ENCODE measurements at places on chromosomes 7 and 10. TPM values are rescaled to one million over a fixed set of nuclear protein-coding genes. Genes with fewer than 3 reads are reported as not detected.

Gene PALD1
- total RNA-seq = 14.1 TPM

Gene CDK14
- 49.6 TPM for total RNA-seq

Gene NAT16
- 1.7 TPM for total RNA-seq

Gene COL17A1
- total RNA-seq = not detected

Gene CUZD1
- not detected for total RNA-seq

Gene TRUB1
- 19.8 TPM for total RNA-seq

Gene CTBP2
- 127 TPM for total RNA-seq

Gene HSPA12A
- 7.4 TPM for total RNA-seq

Gene TMEM176A
- 2.0 TPM for total RNA-seq

Gene IQUB
- 0.56 TPM for total RNA-seq

Gene ZC3HAV1
- total RNA-seq = 20.5 TPM

Gene IGF2BP3
- 117 TPM for total RNA-seq

- no peaks in the 10 kb centered on the region for H3K36me3 ChIP-seq
- no peaks in the 10 kb centered on the region for H3K27me3 ChIP-seq
Observed at GRCh38 chr7:50210706-50211115, 93.8 kb upstream of the IKZF1 start.

- H3K4me3 ChIP-seq = peak overlapping the region; percentile 51
- H3K27ac ChIP-seq = no peak overlapping the region
- no peaks in the 10 kb centered on the region for H3K36me3 ChIP-seq
- DNase-seq = no peak
Observed at GRCh38 chr7:73715648-73716317, 3.7 kb downstream of the STX1A start.

DNA sequence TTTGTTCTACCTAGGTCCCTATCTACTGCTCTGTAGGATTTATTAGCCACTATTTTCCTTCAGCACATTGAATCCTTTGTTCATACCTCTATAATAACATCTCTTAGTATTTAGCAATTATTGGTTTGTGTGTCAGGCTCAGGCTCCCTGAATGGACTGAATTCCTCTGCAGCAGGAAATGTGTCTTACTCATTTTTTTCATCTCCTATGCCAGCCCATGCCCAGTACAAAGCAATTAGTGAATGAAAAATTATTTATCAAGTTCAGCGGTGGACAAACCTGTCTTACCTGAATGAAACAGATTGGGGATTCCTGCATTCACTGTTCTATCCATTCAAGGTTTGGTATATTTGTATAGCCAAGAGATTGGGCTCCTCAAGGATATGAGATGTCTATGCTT lies 53.7 kb downstream of the C1GALT1 start:
- H3K36me3 ChIP-seq = peaks cover 16% of the 10 kb centered on the region
- peaks cover 6% of the 10 kb centered on the region for H3K4me1 ChIP-seq
- DNase-seq = no peak
- no peaks in the 10 kb centered on the region for H3K27me3 ChIP-seq
- H3K4me3 ChIP-seq = no peak overlapping the region

GRCh38 chr7:114026486-114027089 lies 107.8 kb upstream of the PPP1R3A start:
- no peak overlapping the region for H3K4me3 ChIP-seq
- no peaks in the 10 kb centered on the region for H3K36me3 ChIP-seq
- H3K4me1 ChIP-seq = no peaks in the 10 kb centered on the region

GRCh38 chr10:3820255-3820654 lies 35.2 kb upstream of the KLF6 start:
- H3K4me3 ChIP-seq = no peak overlapping the region
- H3K27ac ChIP-seq = no peak overlapping the region

GRCh38 chr7:2651336-2651735 lies 19.6 kb downstream of the TTYH3 start:
- H3K4me1 ChIP-seq = peaks cover 15% of the 10 kb centered on the region
- H3K27me3 ChIP-seq = no peaks in the 10 kb centered on the region
- H3K4me3 ChIP-seq = no peak overlapping the region
- H3K36me3 ChIP-seq = no peaks in the 10 kb centered on the region
- H3K27ac ChIP-seq = no peak overlapping the region

DNA sequence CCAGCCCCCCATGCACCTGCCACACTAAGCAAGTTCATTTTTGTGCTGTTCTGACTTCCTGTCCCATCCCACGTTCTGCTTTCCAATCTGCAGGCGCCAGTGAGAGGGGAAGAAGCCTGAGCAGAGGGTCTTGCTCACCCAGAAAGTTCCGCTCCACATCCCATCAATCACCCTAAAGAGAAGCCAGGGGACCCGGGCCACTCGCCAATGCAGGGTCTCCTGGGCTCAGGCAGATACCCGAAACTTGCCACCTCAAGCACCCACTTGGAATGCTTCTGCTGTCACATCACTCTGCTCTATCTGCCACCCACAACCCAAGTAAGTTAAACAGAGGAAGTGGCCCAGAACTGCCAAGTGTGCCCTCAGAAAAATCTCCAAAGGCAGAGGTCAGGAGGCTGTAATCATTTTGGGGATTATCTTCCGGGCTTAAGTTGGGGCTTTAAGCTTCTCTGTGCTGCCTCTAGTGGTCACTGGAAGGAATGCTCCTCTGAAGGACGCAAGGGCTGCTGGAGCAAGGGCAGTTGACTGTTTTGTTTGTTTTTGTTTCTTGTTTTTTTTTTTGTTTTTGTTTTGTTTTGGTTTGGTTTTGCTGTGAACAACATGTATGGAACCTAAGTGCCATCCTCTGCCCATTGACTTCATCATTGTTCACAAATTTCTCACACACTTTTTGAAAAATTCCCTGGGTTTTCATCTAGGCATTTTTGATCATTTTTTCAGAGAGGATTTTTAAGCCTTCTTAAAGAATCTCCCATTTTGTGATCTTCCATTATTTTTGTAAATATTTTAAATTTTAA lies 25.5 kb downstream of the PRR15 start:
- no peaks in the 10 kb centered on the region for H3K27me3 ChIP-seq
- no peaks in the 10 kb centered on the region for H3K36me3 ChIP-seq
- H3K27ac ChIP-seq = no peak overlapping the region
- DNase-seq = peak; percentile 45
- H3K4me1 ChIP-seq = peaks cover 4% of the 10 kb centered on the region

DNA sequence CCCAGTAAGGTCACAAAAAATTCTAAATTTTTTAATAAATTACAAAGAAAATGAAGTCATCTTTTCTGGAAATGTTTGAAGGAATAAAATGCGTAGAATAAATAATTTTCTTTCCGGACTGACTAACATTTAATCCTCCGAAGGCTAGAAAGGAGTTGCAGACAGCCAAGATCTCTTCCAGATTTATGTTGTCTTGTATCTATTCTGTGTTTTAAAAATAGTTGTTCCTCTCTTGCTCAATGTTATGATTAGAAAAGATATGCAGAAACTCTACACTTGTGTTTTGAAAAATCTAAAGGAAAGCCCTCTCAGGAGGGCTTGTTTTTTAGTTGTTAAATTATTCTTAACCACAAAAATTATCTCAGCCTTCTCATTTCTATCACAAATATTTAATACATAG lies 70.7 kb downstream of the MACC1 start:
- H3K4me3 ChIP-seq = no peak overlapping the region
- no peaks in the 10 kb centered on the region for H3K36me3 ChIP-seq
- no peak overlapping the region for H3K27ac ChIP-seq

DNA sequence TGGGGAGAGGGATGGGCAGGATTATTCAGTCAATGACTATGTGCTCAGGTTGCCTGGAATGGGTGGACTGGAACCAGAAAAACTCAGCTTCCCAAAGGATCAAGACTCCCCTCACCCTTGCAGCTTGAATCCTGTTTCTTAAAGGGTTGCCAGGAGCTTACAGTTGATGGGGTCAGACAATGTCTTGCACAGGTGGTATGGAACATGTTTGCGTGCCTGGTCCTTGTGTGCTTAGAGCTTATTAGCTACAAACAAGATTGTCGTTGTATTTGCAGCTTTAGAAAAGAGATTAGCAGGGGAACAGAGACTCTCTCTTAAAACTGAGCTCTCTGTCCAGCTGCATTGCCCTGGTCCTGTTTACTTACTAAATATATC lies 56.9 kb downstream of the PRR15 start:
- H3K4me1 ChIP-seq = no peaks in the 10 kb centered on the region
- H3K27me3 ChIP-seq = no peaks in the 10 kb centered on the region
- no peak overlapping the region for H3K4me3 ChIP-seq
- no peak overlapping the region for H3K27ac ChIP-seq

- DNase-seq = no peak
- H3K4me3 ChIP-seq = no peak overlapping the region
Observed at GRCh38 chr7:1434165-1434718, 25.0 kb downstream of the MICALL2 start.

DNA sequence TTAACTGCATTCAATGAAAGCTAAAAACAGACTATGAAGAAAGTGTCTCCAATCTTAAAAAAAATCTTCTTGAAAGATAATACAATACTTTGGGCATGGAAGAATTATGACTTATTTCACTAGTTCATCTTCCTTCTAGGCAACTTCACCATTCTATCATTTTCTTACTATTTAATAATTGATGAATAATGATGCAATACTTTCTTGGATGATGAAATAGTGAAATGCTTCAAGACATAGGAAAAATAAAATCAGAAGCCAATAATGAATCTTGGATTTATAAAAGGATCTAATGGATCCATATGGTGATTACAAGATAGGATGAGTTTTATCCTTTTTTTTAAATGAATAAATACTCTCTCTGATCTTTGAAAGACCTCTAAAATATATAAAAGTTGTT lies 4.4 kb downstream of the DMBT1 start:
- peaks cover 71% of the 10 kb centered on the region for H3K27me3 ChIP-seq
- no peaks in the 10 kb centered on the region for H3K36me3 ChIP-seq
- no peak for DNase-seq
- H3K4me3 ChIP-seq = no peak overlapping the region

- peaks cover 4% of the 10 kb centered on the region for H3K4me1 ChIP-seq
- H3K27ac ChIP-seq = no peak overlapping the region
- peaks cover 6% of the 10 kb centered on the region for H3K27me3 ChIP-seq
- DNase-seq = no peak
- H3K36me3 ChIP-seq = no peaks in the 10 kb centered on the region
- H3K4me3 ChIP-seq = no peak overlapping the region
Observed at GRCh38 chr10:122293961-122294380, 22.9 kb downstream of the BTBD16 start.

- peaks cover 38% of the 10 kb centered on the region for H3K36me3 ChIP-seq
- peak overlapping the region; percentile 73 for H3K4me3 ChIP-seq
- H3K4me1 ChIP-seq = peaks cover 13% of the 10 kb centered on the region
- no peaks in the 10 kb centered on the region for H3K27me3 ChIP-seq
- no peak for DNase-seq
- H3K27ac ChIP-seq = no peak overlapping the region
Observed at GRCh38 chr7:99459087-99459486, 6.9 kb downstream of the ATP5MF start.

GRCh38 chr7:33334349-33334748 lies 205.0 kb downstream of the BBS9 start:
- H3K27ac ChIP-seq = no peak overlapping the region
- H3K36me3 ChIP-seq = no peaks in the 10 kb centered on the region
- DNase-seq = no peak

GRCh38 chr7:131540491-131541162 lies 15.8 kb downstream of the PODXL start:
- H3K27ac ChIP-seq = peak overlapping the region; percentile 29
- peaks cover 4% of the 10 kb centered on the region for H3K27me3 ChIP-seq
- no peaks in the 10 kb centered on the region for H3K36me3 ChIP-seq
- peaks cover 15% of the 10 kb centered on the region for H3K4me1 ChIP-seq

DNA sequence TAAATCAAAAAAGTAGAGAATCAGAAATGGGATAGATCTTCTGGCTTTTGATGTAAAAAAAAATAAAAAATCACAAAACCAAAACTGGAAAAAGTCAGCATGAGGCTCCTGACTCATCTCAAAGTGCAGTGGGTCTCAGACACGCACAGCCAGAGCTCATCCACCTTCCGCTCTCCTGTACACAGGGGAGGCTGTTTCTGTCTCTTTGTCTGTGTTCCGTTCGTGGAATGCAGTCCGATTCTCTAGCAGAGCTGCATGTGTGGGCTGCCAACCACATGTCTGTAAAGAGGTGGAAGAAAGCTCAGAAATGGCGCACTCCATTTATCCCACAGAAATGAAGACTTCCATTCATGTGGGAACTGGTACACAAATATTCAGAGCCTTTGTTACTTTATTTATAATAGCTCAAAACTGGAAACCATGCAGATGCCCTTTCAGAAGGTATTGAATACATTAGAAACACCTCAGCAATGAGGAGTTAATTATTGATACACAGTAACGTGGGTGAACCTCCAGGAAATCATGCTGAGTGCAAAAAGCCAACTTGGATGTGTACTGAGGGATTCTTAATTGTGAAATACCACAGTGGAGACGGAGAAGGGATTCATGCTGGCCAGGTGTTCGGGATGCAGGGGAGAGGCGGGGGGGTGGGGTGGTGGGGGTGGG lies 123.3 kb downstream of the TRRAP start:
- DNase-seq = no peak
- peak overlapping the region; percentile 36 for H3K27ac ChIP-seq
- no peaks in the 10 kb centered on the region for H3K4me1 ChIP-seq
- no peaks in the 10 kb centered on the region for H3K27me3 ChIP-seq
- no peak overlapping the region for H3K4me3 ChIP-seq

GRCh38 chr7:28245123-28245878 lies 64.7 kb upstream of the JAZF1 start:
- no peaks in the 10 kb centered on the region for H3K4me1 ChIP-seq
- H3K36me3 ChIP-seq = peaks cover 2% of the 10 kb centered on the region
- DNase-seq = no peak
- H3K27ac ChIP-seq = no peak overlapping the region
- H3K27me3 ChIP-seq = no peaks in the 10 kb centered on the region
- no peak overlapping the region for H3K4me3 ChIP-seq
